Vein endothelial cell (primary cell): ENCODE measurements at places on chromosomes 6 and 20. TPM values are rescaled to one million over a fixed set of nuclear protein-coding genes. Genes with fewer than 3 reads are reported as not detected.

Gene SASH1
- 105 and 116 TPM in 2 replicates for total RNA-seq

Gene FOXF2
- total RNA-seq = 0.10 TPM in 1 of 2 replicates, not detected in the other

Gene WFDC5
- not detected in 2 replicates for total RNA-seq

Gene ZSCAN31
- total RNA-seq = 6.9 and 11.6 TPM in 2 replicates

Gene SNX14
- total RNA-seq = 90.5 and 101 TPM in 2 replicates

Gene MTRF1L
- total RNA-seq = 24.2 and 26.3 TPM in 2 replicates

Gene SNX3
- 138 and 184 TPM in 2 replicates for total RNA-seq

Gene HTR1E
- total RNA-seq = not detected in 2 replicates

Gene RUNX2
- total RNA-seq = under 0.01 and 0.33 TPM in 2 replicates

Gene NOTCH4
- total RNA-seq = 53.6 and 68.6 TPM in 2 replicates

Gene WFDC8
- total RNA-seq = not detected in 2 replicates

Gene CTCFL
- total RNA-seq = under 0.01 TPM in 1 of 2 replicates, not detected in the other

Gene MUC22
- total RNA-seq = not detected in 2 replicates

Gene SNHG17
- total RNA-seq = 11.4 and 11.9 TPM in 2 replicates

Gene LTB
- total RNA-seq = 3.9 and 4.7 TPM in 2 replicates

Gene DUSP15
- 0.19 and 0.65 TPM in 2 replicates for total RNA-seq

Gene DACT2
- total RNA-seq = not detected in 2 replicates

Gene INSM1
- total RNA-seq = not detected in 2 replicates

Gene GPR6
- not detected in 2 replicates for total RNA-seq

Gene BLTP3A
- 10.9 and 12.4 TPM in 2 replicates for total RNA-seq

Gene PKHD1
- total RNA-seq = not detected in 2 replicates

Gene TXLNB
- 0.33 and 0.38 TPM in 2 replicates for total RNA-seq

Gene SLC12A5
- 0.86 and 1.6 TPM in 2 replicates for total RNA-seq

Gene ARMH2
- not detected in 2 replicates for total RNA-seq
